Activated gamma-delta T cell treated with Interleukin-2 at 50 U/mL for 16 hours (primary cell): ENCODE measurements at places on chromosomes 1 and 21.
A peak's percentile ranks its signal among the peaks of the same experiment; 100 is the strongest.

DNA sequence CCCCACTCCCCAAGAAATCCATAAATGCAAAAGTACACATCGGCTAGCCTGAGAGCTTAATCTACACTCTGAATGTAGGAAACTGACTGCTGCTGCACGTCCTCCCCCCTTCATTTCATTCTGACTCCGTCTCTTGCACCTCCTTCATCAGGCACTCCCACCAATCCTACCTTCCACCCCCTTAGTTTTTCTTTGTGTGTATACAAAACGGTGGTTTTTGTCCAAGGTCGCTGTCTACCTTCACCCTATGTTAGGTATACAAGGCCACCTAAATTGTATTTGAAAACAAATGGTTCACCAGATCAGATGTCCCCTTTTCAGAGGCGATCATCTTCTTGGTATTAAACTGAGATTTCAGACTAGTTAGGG, 1.9 kb downstream of the WDR26 start:
- DNase-seq: no peak

DNA sequence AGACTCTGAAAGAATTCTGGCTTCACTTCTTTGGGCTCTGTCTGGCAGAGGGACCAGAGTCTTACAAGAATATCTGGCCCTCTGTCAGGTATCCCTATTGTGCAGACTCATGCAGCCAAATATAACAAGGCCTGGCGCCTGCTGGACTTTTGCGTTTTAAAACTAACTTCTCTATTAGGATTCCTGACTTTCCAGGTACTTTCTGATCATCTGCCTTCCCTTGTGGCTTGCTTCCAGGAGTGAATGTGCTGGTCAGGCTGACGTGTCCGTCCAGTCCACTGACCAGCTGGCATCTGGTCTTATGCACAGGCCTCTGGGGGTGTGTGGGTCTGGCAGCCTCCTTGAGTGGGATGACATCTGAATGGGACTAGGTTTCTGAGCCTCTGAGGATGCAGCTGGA, 8.6 kb upstream of the RAB29 start:
- DNase-seq: no peak

- no peak for DNase-seq
These were observed 84.7 kb downstream of the LHX9 start for GRCh38 chr1:198001776-198002408.

DNA sequence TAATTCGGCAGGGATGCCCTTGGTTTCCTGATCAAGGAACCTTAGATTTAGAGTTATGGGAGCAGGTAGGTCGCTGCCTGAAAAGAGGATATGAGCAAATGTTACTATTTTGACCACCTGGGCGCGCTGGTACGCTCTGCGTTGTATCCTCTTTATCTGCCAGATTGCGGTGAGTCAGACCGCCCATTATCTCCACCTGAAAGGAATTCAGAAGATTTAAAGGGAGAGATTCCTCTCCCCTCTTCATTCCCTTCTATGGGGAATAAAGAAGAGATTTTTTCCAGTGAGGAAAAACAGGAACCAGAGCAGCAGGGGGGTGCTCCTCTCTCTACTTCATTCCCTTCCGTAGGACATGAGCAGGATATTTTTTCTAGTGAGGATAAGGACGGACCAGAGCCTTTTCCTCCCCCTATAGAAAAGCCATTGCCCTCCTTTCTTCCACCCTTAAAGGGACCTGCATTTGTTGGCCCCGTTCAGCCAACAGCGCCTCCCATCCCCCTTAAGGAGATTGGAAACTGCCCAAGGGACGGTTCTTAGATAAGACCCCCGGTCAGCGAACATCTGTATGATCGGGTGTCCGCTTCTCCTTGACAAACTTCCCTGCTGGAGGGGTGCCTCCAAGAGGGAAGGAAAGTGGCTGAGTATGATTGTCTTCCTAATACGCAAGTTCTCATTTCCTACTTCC, 34.1 kb downstream of the CLCA1 start:
- DNase-seq: no peak

DNA sequence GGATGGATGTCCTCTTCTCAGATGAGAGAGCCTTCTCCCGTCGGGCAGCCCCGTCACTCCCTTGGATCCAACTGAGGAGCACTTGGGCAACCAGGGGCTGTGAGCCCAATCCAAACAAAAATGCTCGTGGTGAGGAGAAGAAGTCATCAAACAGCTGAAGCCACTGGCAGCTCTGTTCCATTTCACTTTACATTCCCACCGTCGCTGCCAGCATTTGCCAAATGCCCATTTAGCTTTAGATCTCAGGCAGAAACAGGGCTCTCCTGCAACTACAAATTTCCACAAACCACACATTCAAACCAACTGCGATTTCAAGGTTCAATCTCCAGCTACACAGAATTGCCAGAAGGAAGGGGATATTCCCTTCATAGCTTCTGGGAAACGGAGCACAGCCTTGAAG, 634.6 kb downstream of the SMYD3 start:
- no peak for DNase-seq

DNA sequence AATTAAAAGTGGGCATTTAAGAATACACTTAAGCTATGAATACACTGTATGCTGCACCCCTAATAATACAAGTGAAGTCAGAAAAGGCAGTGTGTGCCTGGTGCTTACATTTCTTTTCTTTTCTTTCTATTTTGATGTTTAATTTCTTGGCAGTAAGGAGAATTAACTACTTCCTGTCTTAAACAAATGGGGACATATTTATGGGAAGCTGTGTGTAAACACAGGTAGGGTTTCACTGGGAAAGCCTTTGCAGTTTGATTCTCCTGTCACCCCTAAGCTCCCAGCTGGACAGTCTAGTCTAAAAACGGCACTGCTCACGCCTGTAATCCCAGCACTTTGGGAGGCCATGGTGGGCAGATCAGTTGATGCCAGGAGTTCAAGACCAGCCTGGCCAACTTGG, 146.0 kb downstream of the MIS18A start:
- no peak for DNase-seq

GRCh38 chr1:3215198-3216014, 146.4 kb downstream of the PRDM16 start:
- no peak for DNase-seq

DNA sequence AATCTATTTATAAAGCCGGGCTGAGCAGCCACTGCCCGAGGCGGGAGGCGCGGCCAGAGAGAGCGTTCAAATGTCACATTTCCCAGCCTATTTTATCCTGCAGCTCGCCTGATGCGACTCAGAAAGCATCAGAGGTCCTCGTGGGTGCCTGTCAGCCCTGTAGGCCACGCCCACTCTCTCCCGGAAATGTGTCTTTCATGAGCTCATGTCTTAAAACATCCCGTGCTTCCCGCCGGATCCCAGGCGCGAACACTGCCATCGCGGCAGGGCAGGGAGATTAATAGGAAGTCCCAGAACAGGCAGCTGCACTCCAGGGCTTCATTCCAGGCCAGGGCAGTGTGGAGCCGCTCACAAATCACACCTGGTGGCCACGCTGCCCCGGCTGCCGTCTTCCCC, 117.5 kb downstream of the PRDM16 start:
- DNase-seq: no peak

- DNase-seq: no peak
These were observed 28.2 kb downstream of the BATF3 start for GRCh38 chr1:212671342-212672031.

DNA sequence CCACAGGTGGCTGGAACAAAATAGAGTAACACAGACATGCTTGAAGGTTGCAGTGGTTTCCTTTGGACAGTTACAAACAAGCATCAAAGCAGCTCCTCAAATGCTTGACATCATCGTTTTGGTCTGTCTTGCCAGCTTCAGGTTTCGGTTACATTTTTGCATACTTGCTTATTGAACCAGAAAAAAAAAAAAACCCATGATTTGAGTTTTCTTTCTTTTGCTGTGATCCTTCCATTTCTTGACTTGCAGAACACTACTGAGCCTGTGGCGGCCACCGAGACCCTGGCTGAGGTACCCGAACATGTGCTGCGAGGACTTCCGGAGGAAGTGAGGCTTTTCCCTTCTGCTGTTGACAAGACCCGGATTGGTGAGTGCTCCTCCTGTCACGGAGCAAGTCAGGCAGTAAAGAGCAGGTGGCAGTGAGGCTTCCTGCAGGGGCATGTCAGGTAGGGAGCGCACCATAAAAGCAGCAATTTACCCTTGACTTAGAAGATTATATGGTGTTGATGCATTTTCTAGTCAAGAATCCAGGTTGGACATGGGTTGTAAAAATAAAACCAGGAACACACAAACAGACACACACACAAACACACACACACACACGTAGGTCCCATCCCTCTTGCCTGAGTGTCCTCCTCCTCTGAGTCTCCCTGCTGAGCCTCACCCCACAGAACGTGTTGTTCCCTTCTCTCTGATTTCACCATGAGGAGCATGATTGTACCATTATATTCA, 30.9 kb downstream of the PRDM2 start:
- DNase-seq: peak; percentile 79
